ENCODE measurements at places on chromosomes 6 and 20. TPM values are rescaled to one million over a fixed set of nuclear protein-coding genes. Genes with fewer than 3 reads are reported as not detected.

The LY6G6F gene
- total RNA-seq: not detected

DNA sequence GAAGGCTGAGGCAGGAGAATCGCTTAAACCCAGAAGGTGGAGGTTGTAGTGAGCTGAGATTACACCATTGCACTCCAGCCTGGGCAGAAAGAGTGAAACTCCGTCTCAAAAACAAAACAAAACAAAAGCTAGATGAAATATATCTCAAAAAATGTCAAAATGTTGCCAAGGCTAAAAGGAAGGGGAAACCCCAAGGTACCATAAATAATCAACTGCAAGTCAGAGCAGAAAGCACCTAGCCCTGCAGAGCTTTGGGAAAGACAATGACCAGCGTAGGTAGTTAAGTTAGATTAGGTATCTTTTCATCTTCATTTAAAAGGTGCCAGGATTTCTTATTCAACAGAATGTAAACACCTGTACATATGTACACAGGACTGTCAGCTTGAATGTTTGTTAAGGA is 33.0 kb downstream of the AKIRIN2 start:
- H3K27me3 ChIP-seq: no peaks in the 10 kb centered on the region
- no peaks in the 10 kb centered on the region for H3K4me1 ChIP-seq
- no peak for DNase-seq

GRCh38 chr6:101396548-101397173 is 3.2 kb downstream of the GRIK2 start:
- no peak for DNase-seq
- peaks cover 15% of the 10 kb centered on the region for H3K4me1 ChIP-seq
- H3K4me3 ChIP-seq: no peak overlapping the region
- no peaks in the 10 kb centered on the region for H3K36me3 ChIP-seq
- H3K27ac ChIP-seq: no peak overlapping the region

- H3K27ac ChIP-seq: no peak overlapping the region
- H3K4me1 ChIP-seq: no peaks in the 10 kb centered on the region
- no peak overlapping the region for H3K4me3 ChIP-seq
- H3K27me3 ChIP-seq: peaks cover 37% of the 10 kb centered on the region
- H3K36me3 ChIP-seq: no peaks in the 10 kb centered on the region
Observed at GRCh38 chr20:19603376-19603750, 154.7 kb upstream of the RIN2 start.

The GGTLC1 gene
- total RNA-seq: not detected

DNA sequence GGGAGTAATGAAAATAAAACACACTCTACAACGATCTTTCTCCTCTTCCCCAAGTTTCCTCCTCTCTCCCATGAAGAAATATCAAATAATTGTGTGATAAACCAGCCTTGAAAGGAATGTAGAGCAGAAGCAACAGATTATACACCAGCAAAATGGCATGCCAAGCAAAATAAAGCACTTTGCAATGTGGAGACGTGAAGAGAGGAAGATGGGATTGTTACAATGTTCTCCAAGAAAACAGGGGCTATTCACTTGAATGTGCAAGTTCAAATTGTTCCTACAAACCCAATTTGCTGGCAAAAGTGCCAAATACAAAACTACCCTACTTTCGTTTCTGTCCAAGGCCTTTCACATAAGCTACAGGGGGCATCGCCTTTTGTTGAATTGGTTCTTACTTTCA is 185.1 kb downstream of the PDE7B start:
- peak overlapping the region; percentile 92 for H3K27ac ChIP-seq
- DNase-seq: no peak
- no peaks in the 10 kb centered on the region for H3K36me3 ChIP-seq
- H3K4me3 ChIP-seq: no peak overlapping the region
- H3K4me1 ChIP-seq: peaks cover 80% of the 10 kb centered on the region

The SOBP gene
- total RNA-seq: 7.6 TPM

DNA sequence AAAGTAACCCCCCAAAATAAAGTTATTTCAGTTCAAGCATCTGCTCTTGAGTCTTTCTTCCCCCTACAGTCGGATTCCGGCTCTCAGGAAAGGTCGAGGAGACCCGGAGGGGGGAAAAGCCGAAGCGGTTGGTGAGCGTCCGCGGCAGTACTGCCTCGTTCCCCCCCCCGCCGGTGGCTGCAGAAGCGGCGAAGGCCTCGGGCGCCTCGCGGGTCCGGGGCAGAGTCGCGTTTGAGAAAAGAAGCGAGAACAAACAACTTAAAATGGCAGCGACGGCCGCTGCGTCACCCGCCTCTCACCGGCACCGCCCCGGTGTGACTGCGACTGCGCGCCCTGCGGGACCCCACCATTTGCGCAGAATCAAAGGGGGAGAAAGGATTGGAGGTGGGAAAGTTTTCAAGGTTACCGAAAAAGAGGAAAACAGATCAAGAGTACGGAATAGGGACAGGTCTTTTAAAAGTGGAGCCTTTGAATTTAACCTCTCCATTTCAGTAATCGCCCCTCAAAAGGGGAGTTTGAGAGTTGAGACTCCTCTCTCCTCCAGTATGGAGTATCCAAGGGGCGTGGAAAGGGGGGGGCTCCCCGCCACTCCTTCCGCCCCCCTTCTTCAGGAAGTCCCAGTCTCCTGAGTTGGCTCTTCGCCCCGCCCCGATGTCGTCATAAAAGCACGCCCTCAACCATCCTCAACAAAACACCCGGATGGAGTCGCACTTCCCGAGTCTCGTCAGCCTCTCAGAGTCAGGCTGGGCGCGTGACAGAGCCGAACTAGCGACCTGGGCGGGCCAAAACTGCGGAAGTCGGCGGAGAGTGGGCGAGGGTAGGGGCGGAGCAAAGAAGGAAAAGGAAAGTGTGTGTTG is 1.9 kb upstream of the C6orf62 start:
- peak; percentile 99 for DNase-seq
- peaks cover 5% of the 10 kb centered on the region for H3K36me3 ChIP-seq
- H3K4me1 ChIP-seq: peaks cover 36% of the 10 kb centered on the region
- H3K4me3 ChIP-seq: peak overlapping the region; percentile 98
- peak overlapping the region; percentile 100 for H3K27ac ChIP-seq

The BPI gene
- not detected for total RNA-seq

- DNase-seq: no peak
- H3K4me3 ChIP-seq: peak overlapping the region; percentile 71
- no peaks in the 10 kb centered on the region for H3K36me3 ChIP-seq
- H3K27me3 ChIP-seq: no peaks in the 10 kb centered on the region
Observed at GRCh38 chr6:26017632-26017966, 55.0 kb downstream of the TRIM38 start.

DNA sequence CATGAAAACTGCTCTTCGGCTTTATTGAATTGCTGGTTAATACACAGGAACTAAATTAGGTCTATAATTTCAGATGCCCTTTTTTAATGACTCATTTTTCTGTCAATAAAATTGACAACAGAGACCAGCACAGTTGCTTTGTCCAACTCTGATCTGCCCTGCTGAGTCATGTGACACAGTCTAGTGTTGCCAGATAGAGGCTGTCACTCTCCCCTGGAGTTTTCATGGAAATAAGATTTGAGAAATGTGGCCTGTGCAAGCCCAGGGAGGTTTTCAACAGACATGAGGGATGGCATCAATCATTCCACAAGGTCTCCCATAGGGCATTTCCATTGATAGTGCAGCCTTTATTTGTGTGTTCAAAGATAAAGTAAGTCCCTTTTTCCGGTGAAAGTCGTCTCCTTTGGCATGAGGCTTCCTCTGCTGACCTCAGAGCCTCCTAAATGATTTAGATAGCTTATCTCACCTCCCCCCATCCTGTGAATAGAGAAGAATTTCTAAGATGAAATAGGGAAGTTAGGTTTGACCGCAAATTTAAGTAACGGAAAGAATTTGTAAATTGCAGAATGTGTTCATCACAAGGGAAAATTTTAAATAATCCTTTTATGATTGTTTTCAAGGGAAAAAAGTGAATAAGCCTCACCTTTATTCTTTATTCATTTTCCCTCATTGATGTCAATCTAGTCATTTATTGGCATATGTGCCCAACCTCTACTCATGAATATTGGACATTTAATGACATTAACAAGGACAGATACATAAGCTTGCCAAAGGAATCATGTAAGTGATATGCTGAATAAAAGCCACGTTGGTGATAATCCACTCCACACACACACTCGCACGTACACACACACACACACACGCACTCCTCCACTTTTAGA is 277.7 kb downstream of the ADGB start:
- H3K36me3 ChIP-seq: no peaks in the 10 kb centered on the region
- peak overlapping the region; percentile 48 for H3K27ac ChIP-seq
- H3K27me3 ChIP-seq: no peaks in the 10 kb centered on the region
- DNase-seq: no peak
- peaks cover 49% of the 10 kb centered on the region for H3K4me1 ChIP-seq

The HRH3 gene
- not detected for total RNA-seq

The CEP43 gene
- total RNA-seq: 27.5 TPM

- no peaks in the 10 kb centered on the region for H3K27me3 ChIP-seq
- no peak overlapping the region for H3K27ac ChIP-seq
- no peak for DNase-seq
- peaks cover 24% of the 10 kb centered on the region for H3K4me1 ChIP-seq
Observed at GRCh38 chr6:47149066-47149465, 106.9 kb upstream of the ADGRF1 start.

The LRFN2 gene
- total RNA-seq: not detected

DNA sequence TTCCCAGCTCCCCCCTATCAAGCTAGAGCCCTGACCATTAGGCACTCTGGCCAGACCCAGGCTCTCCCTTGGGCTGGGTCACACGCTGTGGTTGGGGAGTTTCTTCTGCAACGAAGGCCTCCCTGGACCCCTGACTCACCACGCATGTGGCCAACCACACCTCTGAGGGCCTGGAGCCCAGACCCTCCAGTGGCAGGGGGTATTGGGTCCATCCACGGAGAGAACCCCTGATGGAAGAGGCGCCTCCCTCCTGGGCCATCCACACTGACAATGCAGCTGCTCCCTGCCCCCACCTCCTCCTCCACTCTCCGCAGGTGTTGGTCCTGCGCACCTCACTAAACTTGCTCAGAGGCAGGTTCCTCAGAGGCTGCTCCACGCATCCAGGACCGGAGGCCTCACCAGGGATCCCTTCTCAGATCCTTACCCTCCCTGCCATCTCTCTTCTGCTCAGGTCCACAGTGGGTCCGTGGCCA is 125.4 kb downstream of the RNASET2 start:
- H3K4me3 ChIP-seq: no peak overlapping the region
- no peaks in the 10 kb centered on the region for H3K36me3 ChIP-seq
- no peak for DNase-seq
- H3K4me1 ChIP-seq: peaks cover 2% of the 10 kb centered on the region

GRCh38 chr6:89200706-89201215 is 16.4 kb downstream of the GABRR1 start:
- H3K36me3 ChIP-seq: peaks cover 1% of the 10 kb centered on the region
- H3K4me1 ChIP-seq: peaks cover 4% of the 10 kb centered on the region
- no peak overlapping the region for H3K27ac ChIP-seq

The LHFPL5 gene
- total RNA-seq: not detected

DNA sequence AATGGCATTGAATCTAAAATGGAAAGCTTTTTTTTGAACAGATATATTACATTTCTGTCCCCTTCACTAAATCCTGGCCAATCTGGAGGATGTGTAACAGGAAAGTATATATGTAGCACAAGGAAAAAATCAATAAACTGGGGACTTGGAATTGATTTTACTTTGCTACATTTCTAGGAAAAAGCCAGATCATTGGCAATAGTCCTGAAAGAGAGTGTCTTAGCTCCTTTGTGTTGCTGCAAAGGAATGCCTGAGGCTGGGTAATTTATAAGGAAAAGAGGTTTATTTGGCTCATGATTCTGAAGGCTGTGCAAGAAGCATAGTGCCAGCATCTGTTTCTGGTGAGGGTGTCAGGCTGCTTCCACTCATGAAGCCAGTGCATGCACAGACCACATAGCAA is 574.9 kb downstream of the HTR1B start:
- no peaks in the 10 kb centered on the region for H3K27me3 ChIP-seq
- H3K4me1 ChIP-seq: no peaks in the 10 kb centered on the region
- no peak overlapping the region for H3K4me3 ChIP-seq
- DNase-seq: no peak
- H3K36me3 ChIP-seq: no peaks in the 10 kb centered on the region
- no peak overlapping the region for H3K27ac ChIP-seq

The PGBD1 gene
- total RNA-seq: 8.9 TPM

GRCh38 chr20:50380697-50381040 is 129.5 kb upstream of the PTPN1 start:
- H3K4me1 ChIP-seq: peaks cover 56% of the 10 kb centered on the region
- DNase-seq: no peak
- H3K4me3 ChIP-seq: no peak overlapping the region
- H3K27ac ChIP-seq: no peak overlapping the region

- H3K36me3 ChIP-seq: peaks cover 16% of the 10 kb centered on the region
- H3K27me3 ChIP-seq: no peaks in the 10 kb centered on the region
- H3K4me3 ChIP-seq: no peak overlapping the region
- H3K4me1 ChIP-seq: peaks cover 38% of the 10 kb centered on the region
- no peak for DNase-seq
- H3K27ac ChIP-seq: peak overlapping the region; percentile 88
Observed at GRCh38 chr20:32544893-32545840, 40.0 kb downstream of the NOL4L start.

- H3K36me3 ChIP-seq: no peaks in the 10 kb centered on the region
- DNase-seq: no peak
- no peak overlapping the region for H3K27ac ChIP-seq
Observed at GRCh38 chr6:105934708-105935107, 151.4 kb upstream of the PRDM1 start.

DNA sequence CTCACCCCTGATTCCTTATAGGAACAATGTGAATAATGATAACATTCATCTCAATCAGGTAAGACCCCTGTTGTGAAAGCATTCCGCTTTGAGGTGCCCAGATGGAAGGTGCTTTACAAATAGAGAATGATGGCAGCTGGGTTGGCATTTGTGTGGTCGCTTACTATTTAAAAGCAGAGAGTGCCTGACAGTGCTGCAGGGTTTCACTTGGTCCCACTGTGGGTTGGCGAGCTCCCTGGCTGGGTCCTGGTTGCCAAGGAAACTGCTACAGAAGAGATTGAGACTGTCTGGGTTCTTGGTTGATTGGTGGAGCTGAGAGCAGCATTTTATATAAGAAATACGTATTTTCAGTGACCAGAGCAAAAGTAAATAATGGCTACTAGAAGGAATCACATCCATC is 207.2 kb upstream of the KCNQ5 start:
- no peak overlapping the region for H3K4me3 ChIP-seq
- H3K27me3 ChIP-seq: peaks cover 21% of the 10 kb centered on the region
- no peak overlapping the region for H3K27ac ChIP-seq
- H3K4me1 ChIP-seq: peaks cover 24% of the 10 kb centered on the region
- no peaks in the 10 kb centered on the region for H3K36me3 ChIP-seq

DNA sequence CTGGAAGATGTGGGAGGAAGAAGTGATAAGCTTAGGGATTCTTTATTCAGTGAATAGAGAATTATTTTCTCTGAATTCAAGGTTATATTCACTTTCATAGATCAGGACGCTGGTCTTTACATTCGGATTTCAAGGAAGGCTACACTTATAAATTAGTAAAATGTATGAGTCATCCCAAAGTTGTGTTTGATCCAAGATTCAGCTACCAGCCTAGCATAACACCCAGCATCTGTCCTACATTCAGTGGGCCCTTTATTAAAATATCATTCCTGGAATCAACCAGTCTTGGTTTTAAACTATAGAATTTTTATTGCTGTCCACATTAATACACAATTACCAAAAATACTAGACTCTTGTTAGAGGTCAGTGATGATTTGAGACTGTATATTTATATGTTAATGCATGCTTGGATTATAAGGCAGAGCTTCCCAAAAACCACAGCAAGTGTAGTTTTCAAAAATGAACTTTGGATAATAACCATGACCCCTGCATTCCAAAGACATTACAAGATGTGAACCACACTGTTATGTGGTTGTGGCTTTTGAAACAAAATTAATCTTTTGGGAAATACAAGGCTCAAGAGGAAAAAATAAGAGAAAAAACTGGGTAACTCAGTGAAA is 210.7 kb upstream of the CNR1 start:
- H3K27ac ChIP-seq: no peak overlapping the region
- peaks cover 20% of the 10 kb centered on the region for H3K4me1 ChIP-seq
- no peaks in the 10 kb centered on the region for H3K36me3 ChIP-seq
- peaks cover 3% of the 10 kb centered on the region for H3K27me3 ChIP-seq
- no peak for DNase-seq
- H3K4me3 ChIP-seq: no peak overlapping the region

The HEY2 gene
- 11.7 TPM for total RNA-seq

Data from mesothelial cell of epicardium (in vitro differentiated cells).